CD4-positive, alpha-beta T cell (primary cell): ENCODE measurements at places on chromosomes 2 and 18.

DNA sequence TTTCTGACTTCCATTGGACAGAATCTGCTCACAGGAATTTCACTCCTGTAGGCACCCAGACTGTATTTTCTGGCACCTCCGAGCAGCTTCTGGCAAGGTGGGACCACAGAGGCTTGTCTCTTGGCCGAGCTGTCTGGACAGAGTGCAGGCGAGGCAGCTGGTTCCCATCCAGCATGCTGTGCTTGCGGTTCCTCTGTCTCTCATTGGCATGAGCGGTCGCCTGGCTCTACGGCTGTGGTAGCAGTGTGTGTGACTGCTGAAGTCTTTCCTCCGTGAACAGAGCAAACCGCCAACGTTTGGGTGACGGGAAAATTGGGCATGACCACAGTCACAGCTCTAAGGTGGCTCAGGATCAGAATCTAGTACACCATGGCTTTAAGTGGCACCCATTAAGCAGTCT, 411.7 kb upstream of the NETO1 start:
- H3K27me3 ChIP-seq, result no peaks in the 10 kb centered on the region
- H3K4me3 ChIP-seq, result no peak overlapping the region
- no peaks in the 10 kb centered on the region for H3K36me3 ChIP-seq
- DNase-seq, result no peak

GRCh38 chr2:69082430-69082997, 69.5 kb downstream of the ANTXR1 start:
- no peaks in the 10 kb centered on the region for H3K4me1 ChIP-seq
- H3K36me3 ChIP-seq, result no peaks in the 10 kb centered on the region
- H3K27me3 ChIP-seq, result peaks cover under 1% of the 10 kb centered on the region
- H3K4me3 ChIP-seq, result no peak overlapping the region

GRCh38 chr2:148917431-148917830, 42.4 kb downstream of the KIF5C start:
- no peak for DNase-seq
- no peak overlapping the region for H3K27ac ChIP-seq
- H3K27me3 ChIP-seq, result no peaks in the 10 kb centered on the region
- no peaks in the 10 kb centered on the region for H3K4me1 ChIP-seq

GRCh38 chr2:2570871-2571270, 239.8 kb upstream of the MYT1L start:
- DNase-seq, result no peak
- no peaks in the 10 kb centered on the region for H3K27me3 ChIP-seq
- no peak overlapping the region for H3K27ac ChIP-seq
- no peaks in the 10 kb centered on the region for H3K36me3 ChIP-seq
- no peak overlapping the region for H3K4me3 ChIP-seq

- H3K27ac ChIP-seq, result no peak overlapping the region
- no peak for DNase-seq
- no peaks in the 10 kb centered on the region for H3K36me3 ChIP-seq
- H3K4me1 ChIP-seq, result peaks cover 4% of the 10 kb centered on the region
Observed at GRCh38 chr18:8361941-8362471, 247.2 kb upstream of the RAB12 start.
